ENCODE measurements at places on chromosomes 11 and 22. TPM values are rescaled to one million over a fixed set of nuclear protein-coding genes. Genes with fewer than 3 reads are reported as not detected.

DNA sequence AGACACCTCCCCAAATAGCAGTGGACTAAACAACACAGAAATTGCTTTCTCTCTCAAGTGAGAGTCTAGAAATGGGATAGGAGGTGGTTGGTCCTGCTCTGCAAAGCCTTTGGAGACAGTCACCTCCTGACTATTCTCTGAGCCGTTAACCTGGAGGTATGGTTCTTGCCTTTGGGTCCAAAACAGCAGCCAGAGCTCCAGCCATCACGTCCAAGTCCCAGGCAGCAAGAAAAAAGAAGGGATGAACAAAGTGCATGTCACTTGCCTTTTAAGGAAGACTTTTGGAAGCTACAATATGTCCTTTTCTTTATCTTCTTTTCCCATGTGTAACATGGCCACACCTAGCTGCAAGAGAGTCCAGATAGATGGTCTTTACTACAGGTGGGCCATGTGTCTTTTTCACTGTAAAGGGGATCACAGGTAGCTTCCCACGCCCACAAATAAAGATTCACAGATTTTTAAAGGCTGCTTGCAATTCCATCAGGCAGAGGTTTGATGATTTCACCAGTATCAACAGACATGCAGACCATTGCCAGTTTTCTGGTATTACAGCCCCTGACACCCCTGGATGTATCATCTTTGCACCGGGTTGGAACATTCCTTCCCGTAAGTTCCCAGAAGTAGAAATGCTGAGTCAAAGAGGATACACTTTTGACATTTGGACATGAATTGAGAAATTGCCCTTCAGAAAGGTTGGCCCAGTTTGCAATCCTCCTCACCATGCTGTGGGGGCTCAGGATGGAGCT, 66.0 kb downstream of the MYEOV start:
- DNase-seq = peak; percentile 1
- H3K27ac ChIP-seq = no peak overlapping the region
- no peaks in the 10 kb centered on the region for H3K4me1 ChIP-seq
- no peaks in the 10 kb centered on the region for H3K36me3 ChIP-seq
- no peak overlapping the region for H3K4me3 ChIP-seq
- no peaks in the 10 kb centered on the region for H3K27me3 ChIP-seq

GRCh38 chr22:36928196-36928595, 14.8 kb downstream of the CSF2RB start:
- H3K27ac ChIP-seq = no peak overlapping the region
- no peaks in the 10 kb centered on the region for H3K4me1 ChIP-seq
- peaks cover 11% of the 10 kb centered on the region for H3K27me3 ChIP-seq
- no peaks in the 10 kb centered on the region for H3K36me3 ChIP-seq
- H3K4me3 ChIP-seq = no peak overlapping the region
- no peak for DNase-seq

DNA sequence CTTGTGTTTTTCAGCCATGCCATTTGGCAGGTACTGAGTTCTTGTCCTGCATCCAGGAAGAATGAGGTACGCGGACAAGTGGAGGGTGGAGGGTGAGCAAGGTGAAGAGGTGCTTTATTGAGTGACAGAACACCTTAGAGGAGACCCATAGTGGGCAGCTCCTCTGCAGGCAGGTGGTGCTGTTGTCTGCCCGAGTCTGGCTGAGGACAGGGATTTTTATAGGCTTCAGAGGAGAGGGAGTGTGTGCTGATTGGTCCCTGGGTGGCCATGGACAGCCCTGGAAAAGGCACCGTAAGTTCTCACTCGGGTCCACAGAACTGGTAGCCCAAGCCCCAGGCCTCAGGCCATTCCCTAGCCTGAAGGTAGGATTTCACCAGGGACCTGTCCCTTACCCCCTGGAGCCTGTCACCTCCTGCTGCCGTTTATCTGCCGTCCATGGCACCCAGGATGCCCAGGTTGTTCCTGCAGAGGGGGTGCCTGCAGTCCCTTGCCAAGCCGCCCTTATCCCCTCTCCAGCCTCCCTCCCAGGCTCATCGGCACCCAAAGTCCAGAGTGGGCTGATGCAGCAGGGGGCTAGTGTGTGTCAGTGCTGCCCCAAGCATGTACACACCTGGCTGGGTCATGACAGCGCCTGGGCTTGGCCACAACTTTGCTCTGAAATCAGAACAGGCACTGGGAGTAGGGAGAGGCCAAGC, 213.6 kb downstream of the LRRC4C start:
- H3K36me3 ChIP-seq = no peaks in the 10 kb centered on the region
- DNase-seq = no peak
- no peaks in the 10 kb centered on the region for H3K27me3 ChIP-seq
- no peak overlapping the region for H3K4me3 ChIP-seq
- no peaks in the 10 kb centered on the region for H3K4me1 ChIP-seq
- no peak overlapping the region for H3K27ac ChIP-seq

- peaks cover 9% of the 10 kb centered on the region for H3K4me1 ChIP-seq
- peak; percentile 56 for DNase-seq
- H3K4me3 ChIP-seq = no peak overlapping the region
- H3K27ac ChIP-seq = no peak overlapping the region
- no peaks in the 10 kb centered on the region for H3K27me3 ChIP-seq
These were observed 8.0 kb upstream of the HTATIP2 start for GRCh38 chr11:20355221-20356219.

KCNJ11 gene
- 1.0 TPM for total RNA-seq

CCDC89 gene
- total RNA-seq = not detected

ASCL2 gene
- not detected for total RNA-seq

Measured in activated naive CD4-positive, alpha-beta T cell treated with anti-CD3 and anti-CD28 coated beads for 36 hours (primary cell).